ENCODE measurements at places on chromosomes 7 and 10.
A peak's percentile ranks its signal among the peaks of the same experiment; 100 is the strongest.

DNA sequence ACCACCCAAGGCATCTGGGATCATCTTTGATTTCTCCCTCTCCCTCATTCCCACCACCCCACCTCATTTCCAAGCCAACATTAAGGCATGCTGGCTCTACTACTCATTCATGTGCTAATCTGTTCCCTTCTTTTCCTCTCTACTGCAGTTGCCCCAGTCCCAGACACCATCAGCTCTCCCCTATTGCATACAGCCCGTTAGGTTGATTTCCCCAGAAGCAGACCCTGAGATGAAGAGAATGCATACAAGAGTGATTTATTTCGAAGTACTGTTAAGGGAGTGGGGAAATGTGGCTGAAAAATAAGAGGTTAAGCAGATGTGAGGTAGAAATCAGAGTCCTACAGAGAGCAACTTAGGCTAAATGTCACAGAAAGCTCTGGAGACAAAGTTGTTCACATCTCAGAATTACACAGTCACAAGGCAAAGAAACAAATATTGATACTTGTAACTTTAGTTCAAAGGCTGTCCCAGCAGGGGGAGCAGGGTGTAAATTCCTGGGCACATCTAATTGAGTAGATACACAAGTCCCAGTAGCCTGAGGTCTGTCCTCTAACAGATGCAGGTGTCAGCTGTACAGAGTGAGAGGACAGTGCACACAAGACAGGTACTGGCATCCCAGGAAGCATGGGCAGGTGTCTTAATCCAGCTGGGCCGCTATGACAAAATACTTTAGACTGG is 20.9 kb downstream of the AKR1D1 start:
- peak; percentile 36 for DNase-seq

GRCh38 chr7:48286836-48287235 is 115.6 kb downstream of the ABCA13 start:
- DNase-seq, result no peak

DNA sequence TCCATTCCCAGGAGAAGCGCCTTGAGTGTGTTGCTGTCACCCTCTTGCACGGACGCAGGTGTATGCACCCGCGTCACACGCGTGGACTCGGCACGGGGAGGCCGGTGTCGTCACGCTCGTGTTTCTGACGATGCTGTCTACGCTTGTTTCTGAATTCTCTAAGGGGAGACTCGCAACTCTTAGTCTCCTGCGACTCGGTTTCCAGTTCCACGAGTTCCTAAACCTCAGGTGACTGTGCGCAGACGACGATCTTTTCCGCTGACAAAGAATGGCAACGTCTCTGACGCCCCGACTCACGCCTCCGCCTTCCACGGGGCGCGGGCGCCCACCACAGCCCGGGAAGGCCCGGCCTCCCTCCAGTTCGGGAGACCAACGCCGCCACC is 579 bp downstream of the IDI1 start:
- peak; percentile 38 for DNase-seq

DNA sequence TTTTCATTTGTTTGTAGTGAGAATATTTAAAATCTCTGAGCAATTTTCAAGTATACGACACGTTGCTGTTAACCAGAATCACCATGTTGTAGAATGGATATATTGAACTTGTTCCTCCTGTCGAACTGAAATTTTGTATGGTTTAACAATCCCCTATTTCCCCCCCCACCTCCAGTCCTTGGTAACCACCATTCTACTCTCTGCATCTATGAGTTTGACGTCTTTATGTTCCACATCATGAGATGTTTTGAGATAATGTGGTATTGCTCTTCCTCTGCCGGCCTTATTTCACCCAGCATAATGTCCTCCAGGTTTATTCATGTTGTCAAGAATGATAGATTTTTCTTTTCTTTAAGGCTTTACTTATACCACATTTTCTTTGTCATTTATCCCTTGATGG is 17.4 kb upstream of the PRKCQ start:
- no peak for DNase-seq

GRCh38 chr7:158442260-158442659 is 145.4 kb downstream of the PTPRN2 start:
- DNase-seq, result no peak

GRCh38 chr10:70063418-70064098 is 10.9 kb downstream of the MACROH2A2 start:
- DNase-seq, result no peak

GRCh38 chr10:114825513-114826253 is 4.1 kb downstream of the FHIP2A start:
- no peak for DNase-seq

- peak; percentile 56 for DNase-seq
Observed at GRCh38 chr7:87627634-87627994, 584 bp upstream of the RUNDC3B start.

GRCh38 chr10:113933894-113934532 is 79.6 kb downstream of the NHLRC2 start:
- DNase-seq, result no peak

DNA sequence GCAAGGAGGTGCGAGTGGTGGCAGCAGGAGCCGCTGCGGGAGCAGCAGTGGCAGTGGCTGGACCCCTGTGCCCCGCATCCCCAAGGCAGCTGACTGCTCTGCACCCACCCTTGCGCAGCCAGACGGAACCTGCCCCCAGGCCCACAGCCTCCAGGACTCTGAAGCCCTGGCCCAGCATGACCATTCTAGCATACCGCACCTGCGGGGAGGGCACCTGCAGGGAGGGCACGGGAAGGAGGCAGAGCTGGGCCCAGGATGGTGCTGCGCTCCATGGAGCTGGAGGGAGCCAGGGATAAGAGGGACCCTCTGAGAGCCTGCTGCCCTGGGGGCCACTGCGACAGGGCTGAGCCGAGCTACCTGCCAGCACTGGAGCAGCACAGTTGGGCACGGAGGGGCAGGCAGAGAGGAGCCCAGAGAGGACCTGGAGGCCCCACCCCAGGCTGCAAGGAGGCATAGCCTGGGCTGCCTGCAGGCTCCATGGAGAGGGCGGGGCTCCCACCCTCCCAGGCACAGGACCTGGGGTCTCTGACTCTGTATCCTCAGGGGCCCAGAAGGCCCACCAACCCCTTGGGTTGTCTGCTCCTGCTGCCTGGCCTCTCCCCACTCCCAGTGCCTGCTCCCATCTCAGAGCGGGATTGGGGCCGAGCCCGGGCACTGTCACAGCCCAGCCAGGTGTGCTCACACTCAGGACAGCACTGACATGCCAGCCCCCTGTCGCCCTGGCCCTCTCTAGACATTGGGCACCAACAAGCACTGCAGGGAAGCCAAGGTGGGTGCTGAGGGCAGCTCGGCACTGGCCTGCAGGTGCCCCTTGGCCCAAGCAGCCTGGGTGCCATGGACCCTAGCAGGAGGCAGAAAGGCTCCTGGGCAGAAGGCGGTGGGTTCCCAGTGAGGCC is 87.6 kb downstream of the HTR7 start:
- DNase-seq, result no peak

DNA sequence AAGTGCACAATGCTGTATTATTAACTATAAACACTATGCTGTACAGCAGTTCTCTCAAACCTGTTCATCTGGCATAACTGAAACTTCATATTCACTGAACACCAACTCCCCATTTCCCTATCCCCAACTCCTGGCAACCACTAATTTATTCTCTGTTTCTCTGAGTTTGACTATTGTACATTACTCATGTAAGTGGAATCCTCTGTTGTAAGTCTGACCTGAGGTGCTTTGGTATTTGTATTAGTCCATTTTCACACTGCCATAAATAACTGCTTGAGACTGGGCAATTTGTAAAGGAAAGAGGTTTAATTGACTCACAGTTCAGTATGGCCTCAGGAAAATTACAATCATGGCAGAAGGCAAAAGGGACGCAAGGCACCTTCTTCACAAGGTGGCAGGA is 266.3 kb downstream of the PPP1R3A start:
- DNase-seq, result no peak

DNA sequence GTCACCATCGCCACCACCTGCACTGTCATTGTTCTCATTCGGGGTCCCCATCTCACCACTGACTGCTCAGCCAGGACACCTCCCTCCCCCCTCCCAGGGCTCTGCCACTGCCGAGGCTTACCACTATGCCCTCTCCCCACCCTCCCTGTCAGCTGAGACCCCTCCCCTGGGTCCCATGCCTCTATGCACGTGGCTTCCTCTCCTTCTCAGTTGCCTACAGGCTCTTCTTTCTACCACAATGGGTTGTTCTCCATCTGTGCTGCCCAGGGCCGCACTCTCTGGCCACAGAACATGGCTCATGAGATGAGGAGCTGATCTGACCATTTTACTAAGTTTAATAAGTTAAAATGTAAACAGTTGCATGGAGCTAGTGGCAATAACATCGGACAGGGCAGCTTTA is 16.1 kb upstream of the EN2 start:
- DNase-seq, result no peak

DNA sequence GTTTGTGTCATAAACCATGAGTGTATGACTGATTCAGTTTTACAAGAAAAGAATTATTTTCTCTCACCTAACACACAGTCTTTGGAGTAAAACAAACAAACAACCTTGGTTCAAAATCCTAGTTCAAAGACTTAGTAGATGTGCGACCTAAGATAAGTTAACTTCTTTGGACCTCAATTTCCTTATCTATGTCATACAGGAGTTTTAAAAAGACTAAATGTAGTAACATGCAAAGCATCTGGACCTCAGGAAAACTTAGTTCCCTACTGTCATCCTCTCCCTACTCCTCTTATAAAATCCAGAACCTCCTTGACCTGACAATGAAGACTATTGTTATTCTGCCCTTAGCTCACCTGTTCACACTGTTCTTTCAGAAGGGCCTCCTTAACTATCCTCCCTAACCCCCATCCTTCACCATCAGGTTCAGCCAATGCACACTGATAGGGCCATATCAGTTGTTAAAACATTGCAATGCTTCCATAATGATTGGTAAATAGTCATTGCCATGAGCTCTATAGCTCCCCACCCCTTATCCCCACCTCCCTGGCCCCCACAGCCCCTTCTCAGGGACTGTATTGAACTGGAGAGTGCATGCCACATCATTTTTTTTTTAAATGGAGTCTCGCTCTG is 28.8 kb upstream of the CCNJ start:
- no peak for DNase-seq

- DNase-seq, result peak; percentile 43
Observed at GRCh38 chr10:110311357-110311949, 6.7 kb upstream of the SMNDC1 start.

DNA sequence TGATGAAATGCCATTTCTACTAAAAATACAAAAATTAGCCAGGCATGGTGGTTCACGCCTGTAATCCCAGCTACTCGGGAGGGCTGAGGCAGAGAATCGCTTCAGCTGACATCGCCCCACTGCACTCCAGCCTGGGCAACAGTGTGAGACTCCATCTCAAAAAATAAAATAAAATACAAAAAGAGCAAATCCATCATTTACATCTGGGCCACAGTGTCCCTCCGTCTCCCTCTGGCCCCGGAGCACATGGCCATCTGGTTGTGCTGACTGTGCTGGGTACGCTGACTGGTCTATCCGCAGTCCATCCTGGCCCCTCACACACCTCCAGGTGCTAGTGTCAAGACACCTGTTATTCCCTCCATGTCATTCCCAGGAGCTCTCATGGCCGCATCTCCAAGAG is 42.1 kb downstream of the KCNH2 start:
- no peak for DNase-seq

- no peak for DNase-seq
Observed at GRCh38 chr10:30178356-30178964, 119.1 kb upstream of the JCAD start.

GRCh38 chr10:110336111-110336721 is 31.5 kb upstream of the SMNDC1 start:
- DNase-seq, result no peak

DNA sequence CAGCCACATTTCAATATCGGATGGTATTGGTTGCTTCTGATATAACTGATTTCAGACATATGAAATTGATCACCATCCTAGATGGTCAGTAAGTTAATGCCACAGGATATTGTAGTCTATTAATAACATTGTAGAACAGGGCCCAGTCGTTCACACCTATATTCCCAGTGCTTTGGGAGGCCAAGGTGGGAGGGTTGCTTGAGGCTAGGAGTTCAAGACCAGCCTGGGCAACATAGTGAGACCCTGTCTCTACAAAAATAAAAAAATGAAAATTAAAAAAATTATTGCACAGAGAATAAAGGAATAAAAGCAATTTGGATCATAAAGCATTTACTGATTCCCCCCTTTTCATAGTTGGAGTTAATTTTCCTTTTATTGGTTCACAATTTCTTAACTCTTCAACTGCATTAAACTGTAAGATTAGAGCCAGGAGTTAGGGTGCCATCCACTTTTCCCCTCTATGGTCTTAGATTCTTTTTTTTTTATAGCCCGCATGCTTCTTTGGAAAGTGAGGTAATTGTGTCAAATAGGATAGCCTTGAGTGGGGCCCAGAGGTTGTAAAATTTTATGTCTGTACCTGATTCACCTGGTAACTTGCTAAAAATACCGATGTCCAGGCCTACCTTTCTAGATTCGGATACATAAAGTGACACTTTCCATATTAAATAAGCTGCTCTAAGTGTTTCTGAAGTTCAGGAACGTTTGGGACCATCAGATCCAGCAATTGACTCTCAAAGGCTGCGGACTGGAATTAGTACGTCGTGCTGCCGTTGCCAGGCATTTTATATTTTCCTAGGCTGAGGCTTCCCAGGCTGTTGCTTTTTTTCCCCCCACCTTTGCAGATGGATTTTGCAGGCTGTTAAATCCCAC is 24.7 kb downstream of the ADK start:
- DNase-seq, result no peak

DNA sequence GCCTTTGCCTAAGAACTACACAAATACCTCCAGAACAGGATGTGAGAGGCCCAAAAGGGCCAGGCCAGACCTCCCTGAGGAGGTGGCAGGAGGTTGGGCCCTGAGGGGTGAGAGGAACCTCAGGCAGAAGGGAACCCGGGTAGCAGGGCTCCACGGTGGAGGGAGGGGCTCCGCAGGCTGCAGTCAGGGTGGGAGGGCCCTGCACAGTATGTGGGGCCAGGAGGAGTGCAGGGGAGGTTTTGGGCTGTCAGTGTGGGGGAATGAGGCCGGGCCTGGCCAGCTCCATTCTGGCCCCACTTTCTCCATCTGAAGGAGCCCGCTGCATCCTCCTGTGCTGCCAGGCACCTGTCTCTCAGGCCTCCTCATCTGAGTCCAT is 25.9 kb downstream of the DNAJB12 start:
- no peak for DNase-seq

DNA sequence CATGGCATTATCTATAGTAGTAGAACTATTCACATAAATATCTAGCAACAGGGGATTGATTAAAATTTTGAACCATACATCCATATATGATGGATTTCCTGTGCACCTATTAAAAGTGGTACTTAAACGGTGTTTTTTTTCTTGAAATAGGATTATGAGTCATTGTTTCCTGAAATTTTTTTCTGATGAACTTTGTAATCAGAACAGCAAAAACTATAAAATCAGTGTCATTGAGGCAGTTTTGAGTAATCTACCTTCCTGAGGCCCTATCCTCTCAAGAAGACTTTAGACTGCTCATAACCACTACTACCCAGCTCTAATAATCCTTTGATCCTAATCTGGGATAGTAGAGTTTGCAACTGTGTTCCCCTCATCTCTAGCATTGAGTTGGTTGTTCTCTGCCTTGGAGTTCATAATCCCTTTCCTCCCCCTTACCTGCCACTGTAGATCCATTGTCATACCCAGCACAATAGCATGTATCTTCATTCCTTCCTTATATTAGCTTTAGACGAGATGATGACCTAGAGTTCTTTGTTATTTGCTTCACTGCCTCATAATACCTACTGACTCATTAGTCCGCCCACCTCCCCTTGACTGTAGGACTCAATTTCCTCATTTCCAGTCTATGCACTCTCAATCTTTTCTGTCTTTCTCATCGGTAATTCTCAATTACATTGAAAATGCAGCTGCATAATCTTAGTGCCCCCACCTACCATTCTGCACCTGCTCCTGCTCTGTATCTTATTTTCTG is 133.4 kb downstream of the LRRC4 start:
- no peak for DNase-seq

GRCh38 chr10:109880886-109881768 is 42.2 kb downstream of the XPNPEP1 start:
- no peak for DNase-seq

- no peak for DNase-seq
Observed at GRCh38 chr10:112313234-112313633, 30.0 kb downstream of the TECTB start.

All from D341Med (cell line).